ENCODE measurements at places on chromosomes 4 and X.

DNA sequence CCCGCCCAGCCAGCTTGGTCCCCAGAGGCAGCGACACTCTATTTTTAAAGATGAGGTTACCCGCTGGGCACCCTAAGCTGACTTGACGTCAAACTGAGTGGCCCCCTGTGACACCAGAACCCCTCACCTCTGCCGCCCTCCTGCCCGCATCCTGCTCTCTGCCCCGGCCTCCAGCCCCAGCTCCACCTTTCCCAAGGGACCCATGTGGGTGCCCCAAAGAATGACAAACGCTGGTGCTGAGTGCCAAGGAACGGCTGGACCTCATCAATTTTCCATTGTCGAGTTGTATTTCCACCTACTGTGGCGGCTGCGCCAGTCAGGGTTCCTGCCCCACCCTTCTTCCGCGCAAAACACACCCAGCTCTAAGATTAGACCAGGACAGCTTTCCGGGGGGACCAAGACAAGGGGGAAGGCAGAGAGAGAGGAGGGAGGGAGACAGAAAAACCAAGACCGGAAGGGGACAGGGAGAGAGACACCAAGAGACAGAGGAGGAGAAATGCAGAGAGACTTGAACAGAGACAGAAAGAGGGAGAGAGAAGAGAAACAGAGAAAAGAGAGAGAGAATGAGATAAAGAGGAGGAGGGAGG lies 2.0 kb downstream of the PRKX start:
- DNase-seq, result no peak

DNA sequence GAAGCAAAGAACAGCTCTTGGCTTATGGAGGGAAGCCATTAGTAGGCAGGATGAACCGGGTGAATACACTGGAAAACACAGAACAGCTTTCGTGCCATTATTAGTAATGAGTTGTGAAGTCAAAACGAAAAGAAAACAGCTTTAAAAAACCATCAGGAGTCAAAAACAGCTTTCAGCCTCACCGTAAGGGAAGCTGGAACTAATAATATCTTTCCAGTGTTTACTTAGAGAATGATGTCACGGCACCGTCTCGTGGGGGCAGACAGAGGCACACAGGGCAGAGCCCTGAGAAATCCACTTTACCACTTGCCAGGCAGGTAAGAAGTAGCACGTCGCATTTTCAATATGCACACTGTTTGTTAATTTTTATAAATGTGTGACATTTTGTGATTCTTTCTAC lies 37.9 kb upstream of the HMX1 start:
- no peak for DNase-seq

DNA sequence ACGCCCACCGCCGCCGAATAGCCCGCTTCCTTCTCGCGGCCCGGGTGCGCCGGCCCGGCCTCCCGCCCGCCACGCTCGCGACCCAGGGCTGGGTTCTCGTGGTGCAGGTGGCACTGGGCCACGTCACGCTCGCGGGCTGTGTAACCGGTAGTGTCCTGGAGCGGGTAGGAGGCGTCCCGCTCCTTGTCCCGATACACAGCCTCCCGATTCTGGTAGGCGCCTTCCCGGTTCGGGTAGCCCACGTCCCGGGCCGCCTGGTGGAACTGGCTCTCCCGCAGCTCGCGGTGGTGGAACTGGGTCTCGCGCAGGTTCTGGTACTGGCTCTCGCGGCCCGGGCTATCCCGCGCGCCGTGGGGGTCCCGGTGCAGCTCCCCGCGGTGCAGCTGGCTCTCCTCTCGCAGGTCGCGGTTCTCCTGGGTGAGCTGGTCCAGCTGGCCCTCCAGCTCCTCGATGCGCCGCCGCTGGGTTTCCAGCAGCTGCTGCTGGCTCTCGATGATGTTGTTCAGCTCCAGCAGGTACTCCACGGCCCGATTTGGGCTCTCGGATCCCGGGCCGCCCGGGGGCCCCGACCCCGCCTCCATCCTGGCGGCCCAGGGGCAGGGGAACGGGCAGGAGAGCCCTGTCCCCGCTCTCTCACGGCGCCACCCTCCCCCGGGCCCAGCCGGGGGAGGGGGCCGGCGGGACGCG lies 39.3 kb upstream of the IQSEC2 start:
- DNase-seq, result no peak

GRCh38 chr4:95541889-95542607 lies 6.7 kb downstream of the UNC5C start:
- DNase-seq, result no peak
